ENCODE measurements at places on chromosomes 2 and 18.

- no peak for DNase-seq
Measured at GRCh38 chr2:56732946-56733345, 549.2 kb downstream of the CCDC85A start.

GRCh38 chr2:180374502-180375281, 367.6 kb upstream of the CWC22 start:
- DNase-seq = no peak

DNA sequence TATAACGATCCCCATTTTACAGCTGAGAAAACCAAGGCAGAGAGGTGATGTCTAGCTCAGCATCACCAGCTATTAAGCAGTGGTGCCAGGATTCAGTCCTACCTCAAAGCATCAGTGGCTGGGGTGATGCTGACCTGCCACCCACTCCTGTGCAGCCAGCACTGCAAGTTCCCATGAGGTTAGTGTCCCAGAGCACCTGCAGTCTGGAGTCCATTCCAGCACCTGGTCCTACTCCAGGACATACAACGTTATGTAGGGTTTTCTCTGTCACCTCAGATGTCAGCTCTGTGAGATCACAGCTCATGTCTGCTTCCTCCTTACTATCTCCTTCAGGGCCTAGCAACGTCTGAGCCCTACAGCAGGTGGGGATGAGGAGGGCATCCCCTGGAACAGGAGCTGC, 328.0 kb upstream of the HS6ST1 start:
- DNase-seq = no peak

- no peak for DNase-seq
Measured at GRCh38 chr18:34322365-34323289, 97.9 kb upstream of the NOL4 start.

Measured in ovary (tissue), 10 donors.